Upper lobe of right lung (tissue), 1 donor: ENCODE measurements at places on chromosomes 12 and 14.

- DNase-seq = no peak
Measured at GRCh38 chr14:63045234-63045611, at the start of gene KCNH5. Gene KCNH5 (minus strand): TSS chr14:63045458. CDS start chr14:63045186, 272 bp downstream.

DNA sequence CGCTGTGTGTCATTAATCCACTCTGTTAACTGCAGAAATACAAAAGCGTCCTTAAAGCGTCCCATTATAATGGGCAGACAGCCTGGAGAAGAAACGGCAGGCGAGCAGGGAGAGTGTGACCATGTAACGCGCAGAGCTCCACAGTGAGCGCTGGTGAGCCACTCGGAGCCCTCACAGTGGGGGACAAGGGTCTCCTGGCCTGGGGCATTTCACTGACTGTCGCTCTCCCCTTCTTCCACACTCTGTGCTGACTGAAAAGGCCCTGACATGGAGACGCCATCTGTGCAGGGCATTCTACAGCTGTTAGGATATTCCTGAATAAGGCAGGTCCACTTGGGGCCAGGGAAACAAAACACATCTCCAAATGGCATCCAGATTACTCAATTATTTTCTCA is 24.2 kb downstream of the CCDC92 start:
- no peak for DNase-seq

DNA sequence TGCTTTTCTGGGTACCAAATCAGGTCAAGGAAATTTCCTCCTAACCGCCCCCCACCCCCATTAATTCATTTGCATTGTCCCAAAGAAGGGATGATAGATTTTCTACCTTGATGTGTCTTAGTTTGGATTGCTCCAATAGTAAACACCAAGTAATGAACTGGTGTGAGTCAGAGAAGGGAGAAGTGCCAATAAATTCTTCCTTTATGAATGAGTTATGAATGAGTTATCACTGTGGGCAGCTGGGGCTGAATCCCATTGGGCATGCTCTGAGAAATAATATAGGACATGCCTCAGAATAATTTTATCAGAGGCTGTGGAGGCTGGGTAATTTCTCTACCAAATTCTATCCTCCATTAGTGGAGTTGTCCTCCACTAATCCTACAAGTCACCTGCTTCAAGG is 277.9 kb upstream of the FLRT2 start:
- no peak for DNase-seq

- DNase-seq = no peak
Measured at GRCh38 chr12:95179011-95179410, 38.3 kb downstream of the FGD6 start.

- DNase-seq = no peak
Measured at GRCh38 chr14:26191671-26192070, 406.2 kb downstream of the NOVA1 start.

DNA sequence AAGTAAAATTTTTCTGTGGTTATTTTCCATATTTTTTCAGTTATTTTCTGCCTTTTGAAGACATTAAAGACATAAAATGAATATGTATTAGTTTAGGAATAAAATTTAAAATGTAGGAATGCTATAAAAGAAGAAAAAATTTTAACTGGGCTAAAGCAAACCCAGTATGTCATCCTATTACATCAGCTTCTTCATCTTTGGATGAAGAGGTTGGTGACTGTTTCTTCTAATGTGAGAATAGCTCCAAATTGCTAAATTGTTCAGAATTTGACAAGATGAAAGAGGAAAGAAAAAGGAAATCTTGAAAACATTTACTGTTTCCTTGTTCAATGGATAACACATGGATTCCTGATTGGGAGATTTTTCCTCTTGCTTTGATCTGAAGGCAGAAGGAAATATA is 52.7 kb upstream of the PZP start:
- DNase-seq = no peak

- no peak for DNase-seq
Measured at GRCh38 chr14:96508900-96509299, 6.7 kb downstream of the PAPOLA start.
